Osteoblast (primary cell): ENCODE measurements at places on chromosomes 11 and 22. TPM values are rescaled to one million over a fixed set of nuclear protein-coding genes. Genes with fewer than 3 reads are reported as not detected.
A peak's percentile ranks its signal among the peaks of the same experiment; 100 is the strongest.

DNA sequence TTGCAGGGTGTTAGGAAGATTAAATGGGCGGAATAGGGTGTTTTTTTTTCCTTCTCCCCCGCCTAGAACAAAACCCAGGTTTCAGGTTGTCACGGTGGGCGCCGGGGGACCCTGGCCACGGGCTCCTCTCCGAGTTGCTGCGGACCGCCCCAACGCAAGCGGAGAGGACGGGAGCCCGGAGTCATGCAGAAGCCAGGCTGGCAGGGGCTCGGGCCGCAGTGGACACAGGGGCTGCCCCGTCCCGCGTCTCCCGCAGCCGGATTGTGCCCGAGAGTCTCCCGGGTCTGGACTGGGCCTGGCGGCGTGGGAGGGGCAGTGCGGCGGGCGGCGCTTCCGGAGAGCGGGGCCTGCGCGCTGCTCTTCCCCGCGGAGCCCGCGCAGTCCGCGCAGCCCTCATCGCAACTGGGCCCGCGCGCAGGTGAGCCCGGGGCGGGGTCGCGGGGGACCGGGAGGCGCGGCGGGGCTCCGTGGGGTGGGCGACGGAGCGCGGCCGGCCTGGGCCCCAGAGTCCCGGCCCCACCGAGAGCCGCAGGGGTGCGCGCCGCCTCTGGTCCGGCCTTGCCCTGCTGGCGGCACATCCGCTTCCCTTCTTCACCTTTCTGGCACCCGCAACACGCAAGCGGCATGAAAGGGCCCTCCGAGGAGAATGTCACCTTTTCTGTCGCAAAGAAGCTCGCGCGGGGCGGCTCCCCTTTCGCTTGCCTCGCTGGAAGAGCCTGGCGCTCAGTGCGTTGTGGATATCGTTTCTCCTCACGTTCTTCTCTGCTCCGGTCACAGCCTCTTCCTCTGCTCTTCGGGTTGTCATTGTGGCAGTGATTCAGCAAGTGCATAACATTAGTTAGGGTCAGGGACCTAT is at the start of gene TIRAP:
TIRAP (plus strand) TSS at position 358 of the 856 bp plus-strand sequence. CDS start 7,802 bp downstream, outside the sequence.
- peak; percentile 96 for DNase-seq

DNA sequence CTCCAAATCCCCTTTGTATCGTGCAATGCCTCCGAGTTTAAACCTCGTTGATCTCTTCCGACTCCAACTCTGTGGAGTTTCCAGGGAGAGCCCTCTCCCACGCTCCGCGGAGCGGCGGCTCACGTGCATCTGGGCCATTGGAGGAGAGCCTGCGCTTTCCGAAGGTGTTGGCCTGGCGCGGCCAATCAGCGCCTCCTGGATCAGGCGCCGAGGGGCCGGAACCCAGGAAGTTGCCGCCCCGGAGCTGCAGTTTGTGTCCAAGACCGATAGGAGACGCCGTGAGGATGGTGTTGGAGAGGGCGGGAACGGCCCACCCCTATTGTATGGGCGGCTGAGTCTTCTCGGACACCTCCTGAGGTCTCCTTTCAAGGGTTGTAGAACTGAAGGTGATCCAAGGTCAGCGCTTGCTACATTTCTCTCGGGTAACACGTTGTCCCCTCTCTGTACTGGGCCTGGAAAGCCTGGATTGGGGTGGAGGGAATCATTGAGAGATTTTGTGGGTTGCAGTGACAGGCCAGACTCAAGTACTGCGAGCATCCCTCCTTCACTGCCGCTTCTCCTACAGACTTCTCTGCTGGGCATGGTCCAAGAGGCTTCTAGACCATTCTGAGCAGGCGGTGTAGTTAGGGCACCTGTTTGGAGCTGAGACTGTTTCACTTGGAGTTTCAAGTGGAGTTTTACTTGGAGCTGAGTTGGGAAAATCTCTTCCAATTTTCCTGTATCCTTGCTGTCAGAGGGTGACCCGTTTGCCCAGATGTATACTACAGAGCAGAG is 1.7 kb downstream of the ADAMTS15 start:
- peak; percentile 87 for DNase-seq

DNA sequence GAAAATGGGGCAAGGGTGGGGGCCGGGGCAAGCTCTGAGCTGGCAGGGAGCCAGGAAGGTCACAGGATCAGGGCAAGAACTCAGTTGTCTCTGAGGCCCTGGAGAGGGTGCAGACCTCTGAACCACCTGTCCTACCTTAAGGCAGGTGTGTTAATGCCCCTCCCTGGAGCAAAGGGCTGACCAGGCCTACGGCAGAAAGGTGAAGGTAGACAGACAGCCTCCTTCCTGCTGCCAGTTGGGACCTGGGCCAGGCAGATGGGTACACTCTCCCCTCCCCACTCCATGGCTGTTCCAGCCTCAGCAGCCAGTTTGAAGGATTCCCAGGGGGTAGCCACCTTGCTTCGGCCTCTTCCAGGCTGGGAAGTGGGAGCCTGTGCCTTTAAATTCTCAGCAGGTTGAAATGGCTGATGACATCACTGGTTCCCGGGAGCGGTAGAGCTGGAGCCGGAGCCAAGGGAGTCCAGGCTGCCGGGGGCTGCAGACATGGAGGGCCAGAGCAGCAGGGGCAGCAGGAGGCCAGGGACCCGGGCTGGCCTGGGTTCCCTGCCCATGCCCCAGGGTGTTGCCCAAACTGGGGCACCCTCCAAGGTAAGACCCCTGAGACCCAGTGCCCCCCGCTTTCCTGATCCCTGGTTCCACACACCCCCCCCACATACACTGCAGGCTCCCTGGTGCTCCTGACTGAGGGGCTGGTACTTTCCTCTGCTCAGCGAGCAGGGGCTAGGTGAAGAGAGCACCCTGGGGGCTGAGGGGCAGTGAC is at the start of gene INPP5J:
INPP5J (plus strand) TSS at position 435 of the 760 bp plus-strand sequence; CDS start at position 484, 49 bp downstream.
- DNase-seq: peak; percentile 97

GRCh38 chr11:133834682-133835592 is 10.4 kb downstream of the SPATA19 start:
- peak; percentile 98 for DNase-seq

- DNase-seq: peak; percentile 90
Observed at GRCh38 chr11:45252134-45252856, 33.8 kb downstream of the SYT13 start.

TYR gene
- total RNA-seq: not detected in 2 replicates

GRCh38 chr11:120248551-120249278 is 8.8 kb downstream of the POU2F3 start:
- peak; percentile 88 for DNase-seq

GRCh38 chr22:27022274-27022895 is 365.0 kb downstream of the MIAT start:
- DNase-seq: no peak

SDHD gene
- 100 and 119 TPM in 2 replicates for total RNA-seq

CASP5 gene
- 0.36 TPM in 1 of 2 replicates, not detected in the other for total RNA-seq

- DNase-seq: no peak
Observed at GRCh38 chr11:695288-695537, 191 bp upstream of the DEAF1 start.

DNA sequence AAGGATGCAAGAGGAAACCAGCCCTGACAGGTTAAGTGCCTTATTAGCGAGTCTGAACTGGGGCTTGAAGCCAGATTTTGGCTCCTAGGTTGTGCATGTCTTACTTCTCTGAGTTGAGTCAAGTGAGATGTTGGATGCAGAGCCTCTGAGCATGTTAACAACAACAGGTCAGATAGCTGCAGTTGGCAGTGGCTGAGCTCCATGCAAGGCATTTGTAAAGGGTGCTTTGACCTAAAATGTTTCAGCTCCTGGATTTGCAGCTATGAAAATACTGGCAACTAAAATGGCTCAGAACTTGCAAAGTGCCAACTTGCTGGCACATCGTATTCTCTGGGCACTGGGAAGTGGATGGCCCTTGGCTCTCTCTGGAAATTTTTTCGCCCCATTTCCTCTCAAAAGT is 16.4 kb upstream of the CSRP3 start:
- DNase-seq: no peak

PDGFD gene
- total RNA-seq: 4.7 and 15.6 TPM in 2 replicates

GRCh38 chr22:40648386-40648785 is 11.9 kb upstream of the MRTFA start:
- no peak for DNase-seq

NLRP14 gene
- under 0.01 TPM in 1 of 2 replicates, not detected in the other for total RNA-seq

DNA sequence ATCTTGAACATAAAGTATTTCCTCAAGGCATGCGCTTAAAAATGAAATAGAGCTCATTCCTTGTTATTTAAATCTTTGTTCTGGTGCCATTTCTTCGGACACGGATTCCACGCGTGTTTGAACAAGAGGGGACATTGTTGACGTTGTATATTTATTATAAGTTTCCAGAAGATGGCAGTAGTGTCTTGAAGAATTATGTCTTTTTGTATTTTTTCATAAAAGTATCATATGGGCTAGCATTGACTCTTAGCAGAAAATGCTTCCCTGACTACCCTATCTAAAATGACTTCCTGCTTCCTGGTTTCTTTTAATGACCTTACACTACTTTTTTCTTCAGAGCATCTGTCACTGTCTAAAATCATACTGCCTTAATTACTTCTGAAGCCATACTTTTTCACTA is 20.4 kb downstream of the BIRC2 start:
- DNase-seq: no peak

- DNase-seq: no peak
Observed at GRCh38 chr11:77332259-77332658, 30.8 kb upstream of the GDPD4 start.

DNA sequence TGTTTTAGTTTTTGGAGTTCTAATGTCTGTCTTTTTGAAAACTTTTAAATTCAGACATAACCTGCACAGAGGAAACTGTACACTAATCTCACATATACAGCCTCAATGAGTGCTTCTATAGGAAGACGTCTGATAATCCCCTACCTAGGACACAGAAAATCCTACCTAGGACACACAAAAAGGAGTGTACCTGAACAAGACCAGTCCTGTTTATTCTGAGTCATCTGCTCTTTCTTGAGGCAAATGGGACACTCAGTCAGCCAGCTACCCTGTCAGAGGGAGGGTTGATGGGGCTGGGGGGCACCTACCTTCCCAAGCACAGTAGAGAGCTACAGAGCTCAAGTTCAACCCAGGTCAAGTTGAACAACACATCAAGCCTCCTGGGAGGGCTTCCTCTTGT is 346.6 kb upstream of the NCAM1 start:
- no peak for DNase-seq
